Effector CD8-positive, alpha-beta T cell (primary cell): ENCODE measurements at places on chromosomes 6 and 20.

GRCh38 chr20:62642051-62642665 lies at the start of gene SLCO4A1:
SLCO4A1 (plus strand) TSS chr20:62642503; CDS start chr20:62656455, 13,952 bp downstream.
- DNase-seq, result peak; percentile 71

DNA sequence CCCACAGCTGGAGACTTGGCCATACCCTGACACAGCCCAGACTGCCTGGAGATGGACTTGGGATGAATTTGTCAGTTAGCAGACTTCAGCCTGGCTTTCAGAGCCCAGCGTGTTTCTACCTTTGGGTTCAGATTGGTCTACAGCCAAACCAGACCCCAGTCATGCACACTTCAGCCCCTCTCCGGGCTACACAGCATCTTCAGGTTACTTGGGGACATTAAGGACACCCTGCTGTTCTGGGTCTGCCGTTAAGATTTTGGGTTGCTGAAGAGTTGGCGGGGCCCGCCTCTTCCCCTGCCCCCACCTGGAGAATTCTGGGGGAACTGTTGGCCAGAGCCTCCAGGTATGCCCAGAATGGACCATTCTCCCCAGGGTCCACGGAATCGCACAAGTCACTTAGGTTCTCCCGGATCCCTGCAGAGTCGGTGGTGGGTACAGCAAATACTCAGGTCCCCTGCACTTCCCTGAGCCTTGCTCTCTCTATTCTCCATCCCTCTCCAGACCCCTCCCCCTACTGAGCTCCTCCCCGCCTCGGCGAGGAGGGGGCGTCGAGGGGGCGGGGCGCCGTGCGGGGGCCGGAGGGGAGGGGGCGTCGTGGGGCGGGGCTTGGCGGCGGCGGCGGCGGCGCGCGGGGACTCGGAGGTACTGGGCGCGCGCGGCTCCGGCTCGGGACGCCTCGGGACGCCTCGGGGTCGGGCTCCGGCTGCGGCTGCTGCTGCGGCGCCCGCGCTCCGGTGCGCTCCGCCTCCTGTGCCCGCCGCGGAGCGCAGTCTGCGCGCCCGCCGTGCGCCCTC lies at the start of gene PTK7:
Gene PTK7 (plus strand): TSS at position 645 of the 794 bp plus-strand sequence. CDS start 175 bp downstream, outside the sequence.
- no peak for DNase-seq

GRCh38 chr6:79570129-79571029 lies 33.1 kb upstream of the LCA5 start:
- DNase-seq, result no peak

DNA sequence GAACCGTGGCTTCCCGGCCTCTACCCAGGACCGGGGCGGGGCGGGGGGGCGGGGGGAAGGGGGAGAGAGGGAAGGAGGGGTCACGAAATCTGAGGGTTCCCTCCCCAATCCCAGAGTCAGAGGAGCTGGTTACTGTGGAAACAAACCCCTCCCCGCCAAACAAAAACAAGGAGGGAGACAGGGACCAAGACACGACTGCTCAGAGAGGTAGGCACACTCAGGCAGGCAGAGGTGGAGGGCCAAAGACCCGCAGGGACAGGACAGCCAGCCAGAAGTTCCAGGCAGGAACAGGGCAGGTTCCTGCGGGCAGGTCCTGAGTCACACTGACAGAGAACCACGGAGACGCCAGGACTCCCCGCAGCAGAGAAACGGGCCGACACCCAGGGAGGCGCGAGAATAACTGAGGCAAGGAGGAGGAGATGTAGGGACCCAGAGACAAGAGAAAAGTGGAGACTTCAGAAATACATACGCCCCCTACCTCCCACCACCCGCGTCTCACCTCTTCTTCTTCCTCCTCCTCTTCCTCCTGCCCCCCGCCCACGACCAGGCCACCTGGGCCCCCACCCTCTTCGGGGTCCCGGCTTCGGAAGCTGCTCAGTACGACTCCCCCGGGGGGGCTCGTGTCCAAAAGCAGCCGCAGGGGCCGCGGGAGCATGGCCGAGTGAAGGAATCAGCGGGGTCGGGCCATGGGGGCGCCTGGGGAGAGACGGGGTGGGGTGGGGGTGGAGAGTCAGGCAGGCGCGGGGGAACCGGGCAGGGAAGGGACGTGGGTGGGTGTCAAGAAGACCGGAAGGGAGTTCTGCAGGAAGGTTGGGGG lies 578 bp downstream of the RGL2 start:
- peak; percentile 59 for DNase-seq

GRCh38 chr6:37774028-37774680 lies 45.4 kb upstream of the ZFAND3 start:
- DNase-seq, result no peak

- DNase-seq, result no peak
These were observed 15.4 kb upstream of the TNFAIP3 start for GRCh38 chr6:137851669-137852068.

GRCh38 chr6:142387997-142388815 lies 86.4 kb downstream of the ADGRG6 start:
- no peak for DNase-seq

GRCh38 chr6:5223309-5223708 lies 37.4 kb downstream of the LYRM4 start:
- no peak for DNase-seq

GRCh38 chr6:815348-815738 lies 122.4 kb upstream of the EXOC2 start:
- DNase-seq, result no peak

DNA sequence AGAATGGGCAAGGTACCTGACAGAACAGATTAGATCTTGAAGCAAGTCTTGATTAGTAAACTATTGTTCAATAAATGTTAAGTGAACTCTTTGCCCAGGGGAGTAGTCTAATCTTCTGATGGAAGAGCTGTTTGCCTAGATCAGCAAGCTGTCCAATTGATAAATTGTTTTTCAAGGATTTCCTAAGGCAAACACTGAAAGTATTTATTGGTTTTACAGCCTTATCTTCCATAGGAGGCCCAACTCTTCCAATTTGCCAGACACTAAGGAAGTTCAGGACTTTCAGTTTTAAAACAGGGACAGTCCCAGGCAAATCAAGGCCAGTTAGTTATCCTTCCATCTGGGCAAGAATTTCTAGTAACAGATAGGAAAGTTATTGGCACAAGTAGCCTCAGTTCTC lies 1.8 kb upstream of the C6orf163 start:
- DNase-seq, result no peak

GRCh38 chr20:43942667-43943285 lies 28.1 kb downstream of the TOX2 start:
- no peak for DNase-seq

- no peak for DNase-seq
These were observed 17.7 kb downstream of the C20orf203 start for GRCh38 chr20:32655903-32656512.

DNA sequence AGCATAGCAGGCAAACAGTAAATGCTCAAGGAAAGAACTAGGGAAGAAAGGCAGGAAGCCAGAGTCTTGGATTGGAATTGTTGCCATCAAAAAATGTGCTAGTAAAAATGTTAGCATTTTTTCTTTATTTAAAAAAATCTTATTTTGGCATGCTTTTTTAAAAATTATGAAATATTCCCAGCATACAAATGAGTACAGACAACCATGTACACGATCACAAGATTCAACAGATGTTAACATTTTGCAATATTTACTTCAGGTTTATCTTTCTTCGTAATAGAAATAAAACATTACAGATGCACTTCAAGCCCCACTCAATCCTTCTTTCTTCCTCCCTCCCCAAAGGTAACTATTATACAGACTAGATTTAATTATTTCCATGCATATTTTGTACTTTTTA lies 27.4 kb upstream of the NOP56 start:
- no peak for DNase-seq
